ENCODE measurements at places on chromosomes 5 and 9.
A peak's percentile ranks its signal among the peaks of the same experiment; 100 is the strongest.

- DNase-seq = no peak
These were observed 5.5 kb downstream of the KDM4C start for GRCh38 chr9:6763244-6763643.

GRCh38 chr9:126842977-126843799 lies 17.3 kb upstream of the ZBTB34 start:
- no peak for DNase-seq

GRCh38 chr5:142749321-142749720 lies 20.9 kb upstream of the ARHGAP26 start:
- no peak for DNase-seq

DNA sequence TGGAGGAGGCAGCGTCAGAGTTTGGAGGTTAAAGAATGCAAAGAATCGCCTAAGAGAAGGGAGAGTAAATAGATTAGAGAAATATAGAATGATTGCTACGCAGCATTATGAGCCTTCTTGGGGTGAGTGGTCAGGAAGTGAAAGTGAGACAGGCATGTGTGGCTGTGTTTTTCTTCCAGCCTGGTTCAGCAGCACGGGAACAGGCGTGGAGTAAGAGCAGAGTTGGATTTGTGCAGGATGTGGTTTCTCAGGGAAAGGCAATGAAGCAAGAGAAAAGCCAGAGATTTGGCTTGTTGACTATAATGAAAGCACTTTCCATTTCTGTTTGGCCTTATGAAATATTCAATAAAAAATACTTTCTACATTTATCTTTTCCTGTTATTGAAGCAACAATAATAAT lies 34.3 kb upstream of the FRMD3 start:
- no peak for DNase-seq

- no peak for DNase-seq
These were observed 20.6 kb upstream of the NNT start for GRCh38 chr5:43582082-43583005.

GRCh38 chr5:73295447-73295846 lies 122.5 kb downstream of the TMEM174 start:
- DNase-seq = no peak

DNA sequence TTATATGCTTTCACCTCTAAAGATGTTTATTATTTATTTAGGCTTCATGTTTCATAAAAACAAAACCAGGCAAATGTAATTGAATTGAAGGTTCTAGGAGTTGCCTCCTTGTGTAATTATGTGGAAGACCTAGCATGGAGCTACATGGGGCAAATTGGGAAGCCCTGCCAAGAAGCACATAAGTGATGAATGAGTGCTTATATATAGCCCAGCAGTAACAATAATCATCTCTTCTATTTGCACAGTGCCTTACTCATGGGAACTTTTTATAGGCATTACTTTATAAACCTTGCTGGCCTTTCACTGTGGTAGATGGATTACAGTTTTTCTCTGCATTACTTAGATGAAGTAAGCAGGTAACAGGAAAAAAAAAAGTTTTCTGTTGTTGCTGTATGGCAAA lies 40.0 kb upstream of the GRAMD2B start:
- no peak for DNase-seq

DNA sequence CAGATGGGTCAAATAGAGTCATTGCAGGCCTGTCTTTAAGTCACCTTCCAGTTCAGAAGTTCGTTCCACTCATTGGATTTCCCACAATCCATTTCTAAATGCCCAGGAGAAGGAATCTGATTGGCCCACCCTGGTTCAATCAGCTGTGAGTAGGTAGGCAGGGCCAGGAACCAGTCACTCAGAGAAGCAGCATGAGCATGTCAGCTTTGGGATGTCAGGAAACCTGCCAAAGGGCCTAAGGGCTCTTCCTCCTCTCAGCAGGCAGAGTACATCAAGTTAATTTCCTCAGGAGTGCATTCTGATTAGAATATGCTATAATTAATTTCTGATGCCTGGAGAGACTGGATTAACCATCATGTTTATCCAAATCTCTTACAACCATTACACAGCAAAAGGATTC lies 412.9 kb upstream of the CCNH start:
- DNase-seq = no peak

GRCh38 chr9:121840838-121841760 lies 189.7 kb downstream of the DAB2IP start:
- no peak for DNase-seq

- no peak for DNase-seq
These were observed 99.6 kb upstream of the TMEM161B start for GRCh38 chr5:88368201-88368600.

DNA sequence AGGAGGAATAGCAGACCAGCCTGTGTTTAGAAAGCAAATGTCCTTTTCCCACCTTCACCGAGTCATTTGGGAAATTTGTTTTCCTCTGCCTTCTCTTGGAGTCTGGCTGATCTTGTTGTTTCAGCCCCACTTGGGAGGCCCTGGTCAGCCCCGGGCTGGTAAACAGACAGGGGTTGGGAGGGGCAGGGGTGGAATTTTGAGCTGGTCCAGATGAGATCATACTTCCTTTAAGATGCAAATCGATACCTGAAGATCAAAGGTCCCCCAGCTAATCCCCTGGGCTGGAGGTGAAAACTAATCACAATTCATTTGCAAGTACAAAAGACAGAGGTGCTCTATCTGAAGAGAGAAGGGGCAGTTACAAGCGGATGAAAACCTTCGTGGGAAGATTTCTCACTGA lies 118.4 kb downstream of the PAPPA start:
- peak; percentile 87 for DNase-seq

GRCh38 chr5:26763215-26763614 lies 275.2 kb downstream of the CDH9 start:
- DNase-seq = no peak

GRCh38 chr9:111904891-111905291 lies 8.3 kb downstream of the UGCG start:
- no peak for DNase-seq

DNA sequence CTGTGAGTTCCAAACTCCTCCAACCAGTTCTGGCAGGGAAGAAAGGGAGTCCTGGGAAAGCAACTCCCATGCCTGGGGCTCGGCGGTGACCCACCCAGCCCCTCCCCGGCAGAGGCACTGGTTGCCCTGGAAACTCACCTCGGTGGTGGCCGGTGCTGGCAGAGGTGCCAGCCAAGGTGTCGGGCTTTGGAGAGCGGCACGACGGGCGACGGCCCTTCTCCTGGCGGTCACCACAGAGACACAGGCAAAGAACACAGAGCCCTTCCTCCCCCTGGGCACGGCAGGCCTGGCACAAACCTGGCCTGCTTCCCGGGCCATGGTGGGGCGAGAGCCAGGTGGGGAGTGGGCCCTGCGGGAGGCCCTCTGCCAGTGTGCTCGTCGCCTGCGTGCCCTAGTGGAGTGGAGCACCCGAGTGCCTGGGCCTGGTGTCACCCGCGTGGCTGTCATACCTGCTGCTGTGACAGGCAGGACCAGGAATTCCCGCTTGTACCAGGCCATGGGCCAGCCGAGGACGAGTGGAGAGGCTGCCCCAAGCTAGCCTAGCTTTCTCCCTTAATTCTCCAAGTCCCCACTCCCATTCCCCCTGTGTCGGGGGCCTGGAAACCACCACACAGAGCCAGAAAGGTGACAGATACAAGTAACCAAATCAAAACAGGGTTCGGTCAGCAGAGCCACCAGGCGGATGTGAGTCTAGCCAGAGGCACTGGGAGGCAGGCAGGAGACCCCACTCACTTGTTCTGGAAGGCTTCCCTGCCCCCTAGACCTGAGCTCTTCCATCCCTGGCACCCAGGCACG lies 8.2 kb upstream of the RALGDS start:
- no peak for DNase-seq

DNA sequence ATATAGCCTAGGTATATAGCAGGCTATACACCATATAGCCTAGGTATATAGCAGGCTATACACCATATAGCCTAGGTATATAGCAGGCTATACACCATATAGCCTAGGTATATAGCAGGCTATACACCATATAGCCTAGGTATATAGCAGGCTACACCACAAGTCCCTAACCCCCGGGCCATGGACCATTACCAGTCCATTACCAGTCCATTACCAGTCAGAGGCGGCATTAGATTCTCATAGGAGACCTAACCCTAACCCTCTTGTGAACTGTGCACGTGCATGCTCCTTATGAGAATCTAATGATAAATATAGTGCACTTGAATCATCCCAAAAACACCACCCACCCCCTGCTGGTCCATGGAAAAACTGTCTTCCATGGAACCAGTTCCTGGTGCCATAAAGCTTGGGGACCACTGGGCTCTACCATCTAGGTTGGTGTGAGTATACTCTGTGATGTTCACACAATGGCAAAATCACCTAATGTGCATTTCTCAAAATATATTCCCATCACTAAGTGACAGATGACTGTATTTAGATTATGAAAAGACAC lies 4.7 kb downstream of the PLIN2 start:
- DNase-seq = no peak

GRCh38 chr9:138022121-138022741 lies 144.6 kb downstream of the CACNA1B start:
- peak; percentile 83 for DNase-seq

- DNase-seq = peak; percentile 100
These were observed at the start of gene PAXX for GRCh38 chr9:136991993-136992818. PAXX (plus strand) TSS chr9:136992422; CDS start chr9:136992444, 22 bp downstream.

DNA sequence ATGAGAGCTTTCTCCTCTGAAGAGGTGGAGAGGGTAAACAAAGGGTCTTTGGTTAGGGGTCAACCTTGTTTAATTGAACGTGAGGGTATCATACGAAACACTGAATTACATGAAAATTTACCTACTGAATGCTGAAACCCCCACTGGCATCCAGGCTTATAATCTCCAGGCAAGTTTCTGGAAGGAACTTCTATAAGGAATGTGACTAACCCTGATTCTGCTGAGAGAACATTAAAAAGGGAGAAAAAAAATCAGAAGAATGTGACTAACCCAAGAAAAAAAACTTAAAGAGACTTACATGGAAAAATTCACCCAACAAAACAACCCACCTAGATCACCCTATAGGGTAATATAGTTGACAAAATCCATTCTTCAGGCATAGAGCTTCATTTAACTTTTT lies 55.5 kb downstream of the APC start:
- no peak for DNase-seq

- DNase-seq = peak; percentile 48
These were observed 3.0 kb downstream of the LAMC3 start for GRCh38 chr9:131012023-131012334.

DNA sequence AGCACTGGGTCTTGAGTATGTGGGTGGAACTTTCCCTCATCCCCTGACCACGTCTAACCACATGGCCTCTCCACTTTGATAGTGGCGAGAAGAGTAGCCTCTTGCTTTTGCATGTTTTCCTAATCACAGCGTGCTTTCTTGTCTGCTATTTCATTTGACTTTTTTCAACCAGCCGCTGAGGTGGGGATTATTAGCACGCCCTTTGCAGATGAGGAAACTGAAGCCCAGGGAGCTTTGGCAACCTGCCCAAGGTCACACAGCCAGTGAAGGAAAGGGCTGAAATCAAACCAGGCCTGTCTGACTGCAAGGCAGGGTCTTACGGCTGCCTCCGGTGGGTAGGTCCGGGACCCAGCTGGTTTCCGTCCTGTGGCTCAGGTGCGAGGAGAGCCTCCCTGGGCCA lies 106.5 kb upstream of the MSX2 start:
- no peak for DNase-seq

DNA sequence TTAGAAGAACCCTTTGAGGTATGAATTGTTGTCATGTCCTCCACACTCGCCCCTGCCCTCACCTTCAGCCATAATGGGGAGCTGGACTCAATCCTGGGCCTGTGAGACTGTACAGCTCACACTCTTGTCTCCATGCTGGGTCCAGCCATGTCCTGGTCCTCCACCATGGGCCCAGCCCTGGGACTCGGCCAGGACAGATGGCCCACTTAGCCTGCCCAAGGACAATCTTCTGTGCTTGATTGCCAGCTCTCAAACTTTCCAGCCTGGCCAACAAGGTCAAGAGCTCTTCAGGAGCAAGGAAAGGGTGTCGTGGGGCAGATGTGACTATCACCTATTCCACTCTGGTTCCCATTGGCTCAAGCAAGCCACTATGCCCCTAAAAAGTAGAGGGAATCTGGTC lies 90.8 kb downstream of the HRH2 start:
- peak; percentile 2 for DNase-seq

GRCh38 chr9:113888336-113888735 lies 12.2 kb downstream of the ZNF618 start:
- DNase-seq = no peak

- DNase-seq = peak; percentile 6
These were observed 180.4 kb downstream of the SEMA5A start for GRCh38 chr5:9365512-9365911.

- DNase-seq = no peak
These were observed 375.2 kb upstream of the WWC1 start for GRCh38 chr5:167916261-167916691.

DNA sequence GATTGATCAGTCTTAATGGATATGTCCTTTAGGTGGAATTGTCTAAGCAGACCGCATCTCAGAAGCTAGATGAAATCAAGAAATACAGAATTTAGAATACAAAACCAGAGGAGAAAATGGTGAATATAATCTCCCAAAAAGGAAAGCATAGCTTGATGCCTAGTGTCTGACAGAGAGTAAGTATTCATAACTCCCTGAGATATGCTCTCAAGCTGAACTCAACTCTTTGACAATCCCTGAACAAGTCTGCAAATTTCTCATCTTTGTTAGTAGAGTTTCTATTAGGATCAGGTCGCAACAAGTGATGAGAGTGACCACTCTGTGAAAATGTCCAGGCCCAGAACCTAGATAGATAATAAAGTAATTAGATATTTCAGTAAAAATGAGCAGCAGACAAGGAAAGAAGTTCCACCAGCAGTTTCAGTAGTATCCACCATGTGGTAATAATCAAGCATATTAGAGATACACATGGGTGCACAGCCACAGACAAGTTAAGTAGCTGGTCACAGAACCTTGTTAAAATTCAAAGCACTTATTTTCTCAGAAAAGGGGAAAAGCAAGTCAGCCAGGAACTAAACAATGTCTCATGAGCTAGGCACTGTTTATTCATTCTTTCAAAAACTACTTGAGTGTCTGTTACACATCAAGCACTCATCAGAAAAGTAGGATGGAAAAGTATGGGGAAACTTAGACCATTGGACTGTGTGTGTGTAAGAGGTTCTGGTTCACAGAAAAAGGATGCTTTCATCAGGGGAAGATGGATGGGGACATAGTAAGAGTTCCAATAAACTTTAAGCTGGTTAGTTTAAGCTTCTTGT lies 481.5 kb upstream of the TUSC1 start:
- DNase-seq = no peak

- DNase-seq = no peak
These were observed 18.3 kb upstream of the FUBP3 start for GRCh38 chr9:130561056-130561455.

DNA sequence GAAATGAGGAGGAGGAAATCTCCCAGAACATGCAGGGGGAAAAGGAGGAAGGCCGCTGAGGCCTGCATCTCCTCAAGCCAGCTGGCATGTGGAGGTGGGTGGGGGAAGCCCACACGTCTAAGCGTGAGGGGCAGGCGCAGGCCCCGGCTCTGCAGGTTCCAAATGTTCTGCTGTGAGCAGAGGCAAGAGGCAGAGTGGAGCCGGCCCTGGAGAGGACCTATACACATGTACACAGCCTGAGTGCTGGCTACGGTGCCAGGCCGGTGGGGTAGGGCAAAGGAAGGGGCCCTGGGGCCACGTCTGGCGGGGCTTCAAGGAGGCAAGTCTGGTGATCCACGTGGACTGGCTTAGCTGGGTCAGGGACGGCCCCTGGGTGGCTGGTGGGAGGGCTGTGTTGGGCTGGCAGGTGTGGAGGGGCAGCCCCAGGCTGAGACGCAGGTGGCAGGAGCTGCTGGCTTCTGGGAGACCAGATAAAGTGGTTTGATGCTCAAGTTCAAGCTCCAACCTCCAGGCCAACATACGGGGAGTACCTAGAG lies 26.4 kb downstream of the LPCAT1 start:
- DNase-seq = no peak
